ENCODE measurements at places on chromosomes 12 and 14. TPM values are rescaled to one million over a fixed set of nuclear protein-coding genes. Genes with fewer than 3 reads are reported as not detected.

CBLN3 gene
- total RNA-seq = 1.2 TPM

TAS2R7 gene
- not detected for total RNA-seq

IQSEC3 gene
- 2.3 TPM for total RNA-seq

RNF212B gene
- total RNA-seq = not detected

KITLG gene
- total RNA-seq = 98.4 TPM

ARG2 gene
- total RNA-seq = 15.1 TPM

PTPRR gene
- 2.1 TPM for total RNA-seq

KRT78 gene
- not detected for total RNA-seq

KRT73 gene
- total RNA-seq = not detected

MYF6 gene
- not detected for total RNA-seq

AMHR2 gene
- not detected for total RNA-seq

COX8C gene
- not detected for total RNA-seq

SERPINA12 gene
- total RNA-seq = not detected

KRT71 gene
- not detected for total RNA-seq

FAM181A gene
- total RNA-seq = not detected

ADAM20 gene
- total RNA-seq = 0.63 TPM

SINHCAF gene
- total RNA-seq = 19.2 TPM

NR1H4 gene
- not detected for total RNA-seq

GNG2 gene
- total RNA-seq = 16.2 TPM

CFL2 gene
- total RNA-seq = 247 TPM

EIF5 gene
- total RNA-seq = 155 TPM

ZBTB42 gene
- 4.4 TPM for total RNA-seq

IL23A gene
- not detected for total RNA-seq

IKZF4 gene
- total RNA-seq = 9.2 TPM

CFAP54 gene
- total RNA-seq = 4.8 TPM

Measured in esophagus muscularis mucosa (tissue), 4 donors.